ENCODE measurements at places on chromosomes 2 and 18.
A peak's percentile ranks its signal among the peaks of the same experiment; 100 is the strongest.

DNA sequence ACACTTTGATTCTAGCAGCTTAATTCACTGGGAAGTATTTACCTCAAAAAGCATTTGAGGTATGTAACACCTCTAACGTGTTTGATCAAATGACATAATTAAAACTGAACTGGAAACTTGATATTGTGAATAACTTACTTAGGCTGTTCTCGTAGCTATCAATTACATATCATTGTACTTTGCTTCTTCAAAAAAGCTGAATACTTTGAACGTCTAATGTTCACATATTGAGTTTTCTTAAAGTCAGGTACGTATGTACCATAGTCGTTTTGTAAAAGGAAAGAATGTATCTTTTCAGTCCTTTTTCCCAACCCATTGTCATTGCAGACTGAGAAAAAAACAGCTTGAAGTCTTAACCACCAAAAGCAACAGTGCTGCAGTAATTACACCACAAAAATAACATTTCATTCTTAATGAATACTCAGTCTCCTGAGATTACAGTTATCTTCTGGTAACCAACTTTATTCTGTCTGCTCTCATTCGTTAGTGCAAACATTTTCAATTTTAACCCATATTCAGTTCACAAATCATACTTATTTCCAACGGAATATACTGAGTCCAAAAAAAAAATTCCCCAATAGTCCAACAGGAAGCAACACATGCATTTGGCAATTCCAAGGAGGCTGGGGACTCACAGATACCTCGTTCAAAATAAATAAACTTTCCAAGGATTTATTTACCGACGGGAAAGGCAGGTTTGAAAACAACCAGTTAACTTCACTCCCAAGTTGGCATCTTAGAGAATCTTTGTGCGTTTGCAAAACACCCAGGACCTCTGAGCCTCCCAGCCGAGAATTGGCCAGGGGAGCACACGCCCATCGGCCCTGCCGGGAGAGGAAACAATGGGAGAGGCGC, 1.1 kb downstream of the CHN1 start:
- no peak for DNase-seq

DNA sequence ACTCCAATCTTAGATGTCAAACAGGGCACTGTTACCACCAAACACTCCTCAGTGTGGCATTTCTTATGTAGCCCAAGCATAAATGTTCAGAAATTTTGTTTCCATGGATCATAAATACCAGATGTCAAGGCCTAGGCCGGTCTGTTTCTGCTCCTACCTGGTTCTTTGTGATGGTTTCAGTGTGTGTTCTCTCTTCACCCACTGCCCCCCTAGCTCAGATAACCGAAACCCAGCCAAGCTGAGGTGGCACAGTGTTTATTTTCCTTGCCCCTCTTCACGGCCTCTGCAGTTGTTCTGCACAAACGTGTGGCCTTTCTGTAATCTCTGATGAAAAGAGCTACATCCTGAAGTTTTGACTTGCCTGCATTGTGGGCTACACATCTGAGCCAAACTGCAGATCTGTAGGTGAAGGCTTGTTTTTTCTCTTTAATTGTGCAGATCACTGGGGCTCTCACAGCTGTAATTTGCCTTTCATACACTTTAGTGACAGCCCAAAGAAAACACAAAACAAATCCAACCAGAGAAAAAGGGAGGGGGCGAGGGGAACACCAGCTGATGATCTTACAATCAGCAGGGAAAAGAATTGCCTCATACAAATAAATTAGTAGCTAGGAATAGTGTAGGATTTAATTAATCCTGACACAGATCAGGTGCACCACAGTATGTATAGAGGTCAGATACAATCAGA, 99.1 kb downstream of the NRP2 start:
- no peak for DNase-seq

- no peak for DNase-seq
Measured at GRCh38 chr2:149184991-149185390, 145.4 kb upstream of the LYPD6 start.

DNA sequence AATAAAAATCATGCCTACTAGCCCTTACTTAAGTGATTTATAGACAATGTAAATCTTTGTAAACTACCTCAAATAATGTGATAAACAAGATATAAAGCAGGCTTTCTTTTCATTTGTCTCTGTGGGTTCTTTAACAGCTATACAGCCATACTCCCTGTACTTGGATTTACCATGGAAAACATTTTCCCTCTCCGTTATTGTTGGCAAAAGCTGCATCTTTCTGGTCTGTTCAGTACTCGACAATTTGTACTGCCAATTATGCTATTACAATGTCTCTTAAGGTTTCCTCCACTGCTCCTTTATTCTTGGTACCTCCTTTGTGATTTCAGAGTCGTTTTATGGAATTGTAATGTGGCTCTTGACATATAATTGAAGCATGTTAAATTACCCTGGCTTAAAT, 426.3 kb upstream of the PKDCC start:
- DNase-seq, result no peak

DNA sequence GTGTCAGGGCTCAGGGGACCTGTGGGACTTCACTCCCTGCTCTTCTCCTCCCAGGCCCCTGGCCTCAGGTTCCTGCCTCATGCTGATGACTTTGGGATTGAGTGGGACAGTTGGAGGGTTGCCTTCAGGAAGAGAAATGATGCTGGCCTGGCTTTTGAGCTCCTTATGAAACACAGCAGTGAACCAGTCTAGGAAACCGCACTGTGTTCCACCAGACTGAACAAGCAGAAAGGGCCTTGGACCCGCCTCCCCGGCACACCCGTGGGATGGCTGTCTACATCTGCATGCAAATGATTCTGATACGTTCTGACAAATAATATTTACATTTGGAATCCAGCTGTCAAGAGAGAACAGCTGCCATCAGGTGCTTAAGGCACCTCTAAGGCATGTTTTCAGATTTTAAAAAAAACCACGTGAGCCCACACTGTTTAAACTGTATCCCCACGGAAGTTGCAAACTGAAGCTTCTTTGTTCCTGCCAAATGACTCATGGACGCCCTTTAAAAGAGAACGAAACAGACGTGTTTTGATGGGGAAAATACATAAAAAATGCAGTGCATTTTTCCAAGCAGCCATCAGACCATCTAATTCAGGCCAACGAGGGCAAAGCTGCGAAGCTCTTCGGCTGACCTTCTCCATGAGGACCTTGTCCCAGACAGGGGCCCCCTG, 27.6 kb upstream of the ASAP2 start:
- no peak for DNase-seq

- DNase-seq, result no peak
Measured at GRCh38 chr2:211982162-211982561, 556.4 kb downstream of the ERBB4 start.

- DNase-seq, result peak; percentile 25
Measured at GRCh38 chr18:49227441-49228165, 232.8 kb downstream of the DYM start.

DNA sequence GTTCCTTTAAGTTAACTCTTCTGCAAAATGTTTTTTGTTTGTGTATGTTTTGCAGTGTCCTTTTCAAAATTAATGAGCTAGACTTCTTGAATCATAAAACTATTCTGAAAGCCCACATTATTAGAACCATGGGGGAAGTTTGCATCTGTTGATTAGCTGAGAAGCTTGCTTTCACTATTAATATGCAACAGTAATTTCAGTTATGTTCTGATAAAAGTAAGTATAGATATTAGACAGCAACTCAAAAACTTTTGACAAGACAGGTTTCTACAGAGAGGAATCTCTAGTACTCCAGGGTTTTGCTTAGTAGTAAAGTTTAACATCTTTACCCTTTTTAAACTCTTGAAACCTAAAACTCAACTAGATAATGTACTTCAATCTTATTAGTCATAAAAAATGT, 147.8 kb downstream of the UBE2E3 start:
- no peak for DNase-seq

DNA sequence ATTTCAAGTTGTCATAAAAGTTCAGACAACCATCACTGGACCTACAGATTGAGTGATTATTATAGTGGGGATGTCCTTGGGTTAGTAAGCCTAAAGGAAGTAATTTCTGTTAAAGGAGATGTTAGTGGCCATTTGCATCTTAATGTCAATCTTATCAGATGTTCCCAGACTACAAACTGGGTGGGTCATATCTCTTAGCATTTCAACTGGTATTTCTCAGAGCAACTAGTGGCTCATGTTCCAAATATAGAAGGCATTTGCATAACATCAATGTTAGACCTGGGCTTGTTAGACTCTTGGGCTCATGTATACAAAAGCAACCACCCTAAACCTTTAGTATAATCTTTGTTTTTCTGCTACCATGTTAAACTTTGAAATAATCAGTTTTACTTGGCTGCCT, 17.9 kb downstream of the PLEKHA3 start:
- DNase-seq, result no peak

GRCh38 chr2:202072226-202072625, 829 bp upstream of the KIAA2012 start:
- no peak for DNase-seq

DNA sequence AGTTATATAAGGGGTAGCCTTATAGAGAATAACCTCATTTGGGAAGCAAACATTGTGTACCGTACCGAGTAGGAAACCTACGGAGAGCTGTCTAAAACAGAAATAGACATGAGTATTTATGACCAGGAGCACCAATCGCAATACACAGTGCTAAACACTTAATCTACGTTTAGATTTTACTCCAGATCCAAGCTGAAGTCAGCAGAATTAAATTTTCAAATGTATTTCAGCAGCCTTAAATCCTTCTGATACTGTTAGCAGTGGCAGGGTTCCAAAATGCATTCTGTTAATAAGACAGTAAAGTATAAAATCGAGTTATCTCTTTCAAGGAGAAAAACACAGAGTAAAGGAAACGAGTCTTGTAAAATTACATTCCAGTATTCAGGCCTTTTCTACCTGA, 118.1 kb upstream of the ZNF521 start:
- DNase-seq, result no peak

DNA sequence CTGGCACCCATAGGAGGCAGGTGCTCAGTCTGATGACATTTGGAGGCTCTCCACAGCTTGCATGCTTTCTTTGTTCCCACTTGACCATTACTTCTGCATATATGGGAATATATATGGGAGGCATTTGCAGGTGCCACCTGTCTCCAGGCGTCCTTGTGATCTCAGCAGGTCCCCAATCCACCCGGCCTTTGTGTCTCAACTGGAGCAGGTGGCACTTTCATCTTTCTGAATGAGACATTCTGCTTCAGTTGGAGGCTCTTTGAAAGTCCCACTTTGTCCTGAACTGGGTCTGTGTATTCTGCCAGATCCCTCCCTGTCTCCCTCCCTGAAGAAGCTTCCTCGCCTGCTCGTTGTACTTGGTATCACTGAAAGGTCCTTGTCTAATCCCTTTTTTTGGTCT, 318.1 kb upstream of the EPAS1 start:
- DNase-seq, result no peak

DNA sequence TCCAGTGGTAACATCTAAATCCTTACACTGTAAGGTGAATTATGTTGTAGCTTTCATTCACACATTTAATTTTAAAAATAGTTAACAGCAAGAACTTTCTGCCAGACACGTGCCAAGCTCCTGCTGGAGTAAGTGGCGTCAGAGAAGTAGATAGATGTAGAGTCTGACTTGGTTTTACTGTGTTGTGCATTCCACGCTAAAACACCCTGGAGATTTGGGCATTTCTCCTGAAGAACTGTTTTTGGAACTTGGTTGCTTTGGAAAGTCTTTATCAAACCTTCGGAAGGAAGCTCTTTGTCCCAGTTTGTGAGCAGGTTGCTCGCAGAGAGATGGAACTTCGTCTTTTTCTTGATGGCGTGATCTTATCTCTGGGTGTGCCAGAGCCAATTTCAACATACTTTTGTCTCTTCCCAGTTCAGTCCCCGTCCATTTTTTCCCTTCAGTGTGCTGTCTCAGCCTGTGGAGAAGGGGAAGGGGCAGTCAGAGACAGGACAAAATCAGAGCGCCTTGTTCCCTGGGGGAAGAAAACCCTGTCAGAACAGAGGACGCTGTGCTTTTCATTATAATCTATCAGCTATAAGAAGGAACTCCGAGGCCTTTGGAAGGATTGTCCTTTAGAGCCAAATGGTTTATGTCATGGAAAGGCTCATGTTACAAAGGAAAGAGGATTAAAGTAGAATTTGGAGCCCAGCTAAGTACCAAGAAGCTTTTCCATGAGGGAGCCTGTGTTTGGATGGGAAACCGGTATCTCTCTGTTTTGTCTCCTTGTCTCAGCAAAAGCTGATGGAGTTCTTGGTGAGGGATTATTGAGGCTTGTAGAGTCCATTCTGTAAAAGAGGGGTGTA, 18.9 kb downstream of the GRHL1 start:
- no peak for DNase-seq

- no peak for DNase-seq
Measured at GRCh38 chr2:237555560-237555959, 10.8 kb upstream of the PRLH start.

DNA sequence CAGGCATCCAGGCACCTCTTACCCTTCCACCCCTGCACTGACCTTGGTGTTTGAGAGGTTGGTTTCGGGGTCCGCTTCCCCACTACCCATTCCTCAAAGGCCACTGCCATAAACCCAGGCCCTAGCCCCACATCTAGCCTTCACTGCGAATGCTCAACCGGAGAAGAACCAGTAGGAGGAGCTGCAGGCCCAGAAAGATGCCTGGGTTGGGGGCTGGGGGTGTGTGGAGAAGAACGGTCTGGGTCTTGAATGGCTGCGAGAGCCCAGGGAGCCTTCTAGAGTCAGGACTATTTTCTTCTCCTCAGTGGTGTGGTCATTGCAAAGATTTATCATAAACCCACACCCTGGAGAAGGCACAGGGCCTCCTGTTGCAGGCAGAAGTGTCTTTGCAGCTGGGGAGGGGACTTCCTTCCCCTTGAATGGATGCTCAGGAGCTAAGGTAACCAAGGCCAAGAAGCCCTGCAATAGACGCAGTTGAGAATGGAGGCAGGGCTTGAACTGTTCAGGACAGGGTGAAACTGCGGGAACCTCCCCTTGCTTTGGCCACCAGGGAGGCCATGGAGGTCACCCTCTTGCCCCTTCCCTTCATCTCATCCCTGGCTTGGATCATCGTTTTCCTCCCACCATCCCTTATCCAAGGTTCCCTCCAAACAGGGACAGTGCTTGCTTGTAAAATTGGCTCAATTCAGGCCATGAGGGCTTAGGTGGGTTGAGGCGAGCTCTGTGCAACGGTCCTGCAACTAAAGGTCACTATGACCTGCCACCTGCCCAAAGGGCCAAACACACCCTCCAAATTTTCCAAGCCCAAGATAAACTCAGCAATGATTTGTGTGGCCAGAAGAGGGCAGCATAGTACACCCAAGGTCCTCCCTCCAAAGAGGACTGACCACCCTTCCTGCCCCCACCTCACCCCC, 20.9 kb downstream of the THNSL2 start:
- DNase-seq, result no peak

- no peak for DNase-seq
Measured at GRCh38 chr2:136310005-136310495, 192.1 kb upstream of the CXCR4 start.

DNA sequence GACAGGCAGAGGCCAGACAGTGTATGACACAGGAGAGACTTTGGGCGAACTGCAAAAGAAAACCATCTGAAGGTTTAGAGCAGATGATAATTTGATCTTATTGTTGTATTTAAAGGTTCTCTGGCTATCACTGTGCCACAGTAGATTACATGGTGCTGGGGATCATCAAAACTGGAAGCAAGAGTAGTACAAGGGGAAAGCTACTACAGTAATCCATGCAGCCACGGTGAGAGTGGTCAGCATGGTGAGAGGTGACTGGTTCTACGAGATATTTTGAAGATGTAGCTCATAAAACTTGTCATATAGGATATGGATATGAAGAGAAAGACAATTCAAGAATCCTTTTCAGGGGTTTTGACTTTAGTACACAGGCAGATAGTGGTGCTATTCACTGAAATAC, 194.8 kb upstream of the GULP1 start:
- no peak for DNase-seq

GRCh38 chr2:5467178-5467905, 224.8 kb upstream of the SOX11 start:
- DNase-seq, result no peak

- DNase-seq, result no peak
Measured at GRCh38 chr2:94997981-94998930, 27.3 kb upstream of the MAL start.

- no peak for DNase-seq
Measured at GRCh38 chr18:72233106-72233505, 311.0 kb downstream of the CBLN2 start.

All from activated gamma-delta T cell treated with Interleukin-2 at 50 U/mL for 16 hours (primary cell).